CD4-positive, alpha-beta T cell treated with Interleukin-4 for 4 hours (primary cell): ENCODE measurements at places on chromosomes 13 and 19.

DNA sequence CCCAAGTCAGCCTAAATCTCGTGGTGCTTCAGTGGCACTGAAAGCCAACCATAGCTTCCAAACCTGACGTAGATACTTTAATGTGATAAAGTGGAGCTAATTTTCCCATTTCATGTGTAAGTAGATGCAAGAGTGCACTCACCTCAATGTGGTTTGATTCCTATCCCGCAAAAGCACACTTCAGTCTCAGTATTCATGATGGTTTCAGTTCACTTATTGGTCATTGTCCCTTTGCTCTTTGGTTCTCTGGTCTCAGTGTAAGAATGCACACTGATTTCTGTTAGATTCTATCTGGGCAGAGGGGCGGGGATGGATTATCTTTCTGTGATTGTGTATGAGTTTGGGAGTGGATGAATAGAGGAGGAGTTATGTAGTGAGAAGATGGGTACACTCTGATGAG is 340.6 kb downstream of the KCNRG start:
- no peak for DNase-seq

- DNase-seq = peak; percentile 87
Observed at GRCh38 chr13:41356786-41357185, 45.7 kb downstream of the NAA16 start.

DNA sequence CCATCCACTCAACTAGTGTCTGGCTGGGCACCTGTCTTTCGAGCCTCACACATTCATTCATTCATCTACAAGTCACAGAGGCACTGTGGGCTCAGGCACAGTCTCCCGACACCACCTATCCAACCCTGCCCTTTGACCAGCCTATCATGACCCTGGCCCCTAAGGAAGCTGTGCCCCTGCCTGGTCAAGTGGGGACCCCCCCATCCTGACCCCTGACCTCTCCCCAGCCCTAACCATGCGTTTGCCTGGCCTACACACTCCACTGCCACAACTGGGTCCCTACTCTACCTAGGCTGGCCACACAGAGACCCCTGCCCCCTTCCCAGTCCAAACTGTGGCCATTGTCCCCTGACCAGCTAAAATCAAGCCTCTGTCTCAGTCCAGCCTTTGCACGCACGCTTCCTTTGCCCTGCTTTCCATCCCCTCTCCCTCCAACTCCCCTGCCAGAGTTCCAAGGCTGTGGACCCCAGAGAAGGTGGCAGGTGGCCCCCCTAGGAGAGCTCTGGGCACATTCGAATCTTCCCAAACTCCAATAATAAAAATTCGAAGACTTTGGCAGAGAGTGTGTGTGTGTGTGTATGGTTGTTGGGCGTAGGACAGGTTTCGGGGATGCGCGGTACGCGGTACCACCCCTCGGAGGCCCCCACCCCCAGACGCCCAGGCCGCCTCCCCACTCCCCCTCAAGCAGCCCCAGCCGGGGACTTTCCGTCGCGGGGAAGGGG is 404 bp upstream of the IL27RA start:
- DNase-seq = peak; percentile 87

DNA sequence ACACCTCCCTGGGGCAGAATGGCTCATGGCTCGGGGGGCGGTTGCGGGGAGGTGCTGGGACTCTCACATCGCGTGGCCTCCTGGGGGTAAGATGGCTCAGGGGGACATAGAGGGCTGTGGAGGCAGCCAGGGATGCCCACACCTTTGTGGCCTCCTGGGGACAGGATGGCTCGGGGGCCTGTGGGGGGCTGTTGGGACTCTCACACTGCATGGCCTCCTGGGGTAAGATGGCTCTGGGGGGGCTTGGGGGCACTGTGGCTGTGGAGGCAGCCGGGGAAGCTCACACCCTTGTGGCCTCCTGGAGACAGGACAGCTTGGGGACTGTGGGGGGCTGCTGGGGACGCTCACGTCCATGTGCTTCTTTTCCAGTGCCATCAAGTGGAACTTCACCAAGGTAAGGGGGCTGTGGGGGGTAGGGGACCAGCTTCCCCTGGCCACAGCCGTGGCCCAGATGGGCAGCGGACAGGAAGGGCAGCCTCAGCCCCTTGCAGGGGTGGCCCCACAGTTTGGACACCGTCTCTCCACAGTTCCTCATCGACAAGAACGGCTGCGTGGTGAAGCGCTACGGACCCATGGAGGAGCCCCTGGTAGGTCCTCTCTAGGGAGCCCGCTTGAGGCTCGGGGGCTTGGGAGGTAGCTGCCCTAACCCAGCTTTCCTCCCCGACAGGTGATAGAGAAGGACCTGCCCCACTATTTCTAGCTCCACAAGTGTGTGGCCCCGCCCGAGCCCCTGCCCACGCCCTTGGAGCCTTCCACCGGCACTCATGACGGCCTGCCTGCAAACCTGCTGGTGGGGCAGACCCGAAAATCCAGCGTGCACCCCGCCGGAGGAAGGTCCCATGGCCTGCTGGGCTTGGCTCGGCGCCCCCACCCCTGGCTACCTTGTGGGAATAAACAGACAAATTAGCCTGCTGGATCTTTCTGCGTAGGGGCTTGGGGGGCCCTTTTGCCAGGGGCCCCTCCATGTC is 2.4 kb downstream of the GPX4 start:
- DNase-seq = no peak

DNA sequence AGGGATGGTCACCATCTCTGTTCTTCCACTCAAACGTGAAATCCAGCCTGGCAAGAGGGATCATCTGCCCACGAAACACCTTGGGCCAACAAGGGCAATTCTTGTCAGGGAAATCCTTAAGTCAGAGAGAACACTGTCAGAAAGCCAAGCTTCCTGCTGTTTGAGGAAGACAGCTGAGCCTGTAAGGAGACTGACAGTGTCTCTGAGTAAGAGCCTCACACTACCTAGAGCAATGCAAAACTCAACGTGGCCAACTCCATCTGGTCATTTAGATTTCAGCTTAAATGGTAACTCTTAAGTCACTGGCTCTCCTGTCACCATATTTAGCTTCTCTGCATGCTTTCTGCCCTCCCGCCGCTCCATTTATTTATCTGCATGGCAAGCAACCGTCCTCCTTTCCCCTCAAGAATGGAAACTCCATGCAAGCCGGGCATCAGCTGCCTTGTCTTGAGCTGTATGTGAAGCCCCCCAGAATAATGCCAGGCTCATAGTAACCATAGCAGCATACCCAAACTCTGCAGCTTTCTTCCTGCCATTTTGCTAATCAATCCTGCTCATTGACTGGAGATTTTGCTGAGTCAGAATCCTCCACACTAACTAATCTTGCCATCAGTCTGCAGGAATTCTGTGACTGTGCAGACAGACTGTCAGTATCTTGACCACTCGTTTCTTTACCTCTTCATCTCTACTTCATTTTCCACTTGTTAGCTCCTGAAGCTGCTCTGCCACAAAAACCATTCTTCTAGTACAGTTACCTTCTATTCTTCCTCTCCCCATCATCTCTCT is 159.8 kb downstream of the IRS2 start:
- DNase-seq = no peak

GRCh38 chr13:97019236-97019635 is 25.0 kb upstream of the OXGR1 start:
- DNase-seq = no peak
